ENCODE measurements at places on chromosomes 13 and 19.
A peak's percentile ranks its signal among the peaks of the same experiment; 100 is the strongest.

DNA sequence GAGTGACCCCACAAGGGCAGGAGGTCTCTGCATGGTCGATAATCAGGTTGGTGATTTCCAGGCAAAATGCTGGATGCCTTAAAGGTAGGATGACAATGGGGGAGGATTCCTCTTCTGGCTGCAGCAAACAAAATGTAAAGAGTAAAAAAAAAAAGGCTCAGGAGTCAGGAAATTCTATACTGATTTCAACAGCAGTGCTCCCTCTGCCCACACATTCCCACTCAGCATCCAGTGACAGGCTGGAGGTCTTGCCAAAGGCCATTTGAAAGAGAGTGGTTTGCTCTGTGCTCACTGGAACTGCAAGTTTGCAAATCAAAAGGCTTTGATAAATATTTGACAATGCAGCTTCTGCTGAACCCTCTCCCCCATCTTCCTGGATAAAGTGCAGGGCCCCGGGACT, 135.4 kb downstream of the TNFRSF19 start:
- DNase-seq: peak; percentile 75

GRCh38 chr13:99932912-99933311, 38.7 kb downstream of the ZIC5 start:
- DNase-seq: no peak

- DNase-seq: peak; percentile 73
Measured at GRCh38 chr19:17579661-17580244, 24.3 kb downstream of the COLGALT1 start.

- peak; percentile 67 for DNase-seq
Measured at GRCh38 chr13:108176685-108177274, 38.6 kb downstream of the LIG4 start.

GRCh38 chr19:41882568-41883462, at the start of gene ARHGEF1:
Gene ARHGEF1 (plus strand): TSS chr19:41883184. CDS start chr19:41888083, 4,899 bp downstream.
- no peak for DNase-seq

GRCh38 chr19:10189616-10190015, 5.1 kb downstream of the DNMT1 start:
- DNase-seq: no peak

DNA sequence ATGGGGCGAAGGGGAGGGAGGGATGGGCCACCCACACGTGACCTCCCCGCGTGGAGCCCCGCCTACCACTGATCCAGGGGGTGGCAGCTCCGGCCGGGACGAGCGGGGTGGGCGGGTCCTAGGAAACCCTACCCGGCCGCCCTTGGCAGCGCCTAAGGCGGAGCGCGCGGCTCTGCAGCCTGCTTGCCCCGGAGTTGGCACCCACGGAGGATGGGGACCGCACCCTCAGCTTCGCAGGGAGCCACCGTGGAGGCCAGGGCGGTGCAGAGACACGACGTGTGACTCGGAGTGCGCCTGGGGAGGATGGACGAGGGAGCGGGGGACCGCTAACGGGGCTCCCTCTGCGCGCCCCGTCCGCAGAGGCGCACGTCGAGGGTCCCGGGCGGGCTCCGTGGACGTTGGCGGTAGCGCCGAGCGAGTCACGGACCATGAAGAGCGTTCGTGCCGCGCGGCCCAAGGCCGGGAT, at the start of gene RGS9BP:
TSS of gene RGS9BP (plus strand) at position 129 of the 466 bp plus-strand sequence. CDS start 416 bp downstream, outside the sequence.
- peak; percentile 66 for DNase-seq

GRCh38 chr19:12163826-12164225, 930 bp downstream of the ZNF136 start:
- peak; percentile 34 for DNase-seq

- DNase-seq: peak; percentile 20
Measured at GRCh38 chr13:48160606-48161278, 65.8 kb upstream of the MED4 start.

- DNase-seq: no peak
Measured at GRCh38 chr13:36840718-36841250, 21.8 kb downstream of the RFXAP start.

DNA sequence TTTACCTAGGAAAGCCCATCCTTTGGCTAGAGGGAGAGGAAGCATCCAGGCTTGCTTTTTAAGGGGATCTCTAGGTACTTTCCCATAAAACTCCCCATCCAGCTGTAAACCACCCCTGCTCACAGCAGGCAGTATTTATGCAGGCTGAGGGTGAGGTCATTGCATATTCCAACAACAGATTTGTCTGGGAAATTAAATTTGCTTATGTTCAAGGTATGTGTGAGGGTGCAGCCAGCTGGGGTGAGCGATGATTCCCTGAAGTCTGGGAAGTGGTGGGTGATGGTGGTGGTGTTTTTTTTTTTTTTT, 96.3 kb upstream of the C1QTNF9B start:
- DNase-seq: peak; percentile 77

DNA sequence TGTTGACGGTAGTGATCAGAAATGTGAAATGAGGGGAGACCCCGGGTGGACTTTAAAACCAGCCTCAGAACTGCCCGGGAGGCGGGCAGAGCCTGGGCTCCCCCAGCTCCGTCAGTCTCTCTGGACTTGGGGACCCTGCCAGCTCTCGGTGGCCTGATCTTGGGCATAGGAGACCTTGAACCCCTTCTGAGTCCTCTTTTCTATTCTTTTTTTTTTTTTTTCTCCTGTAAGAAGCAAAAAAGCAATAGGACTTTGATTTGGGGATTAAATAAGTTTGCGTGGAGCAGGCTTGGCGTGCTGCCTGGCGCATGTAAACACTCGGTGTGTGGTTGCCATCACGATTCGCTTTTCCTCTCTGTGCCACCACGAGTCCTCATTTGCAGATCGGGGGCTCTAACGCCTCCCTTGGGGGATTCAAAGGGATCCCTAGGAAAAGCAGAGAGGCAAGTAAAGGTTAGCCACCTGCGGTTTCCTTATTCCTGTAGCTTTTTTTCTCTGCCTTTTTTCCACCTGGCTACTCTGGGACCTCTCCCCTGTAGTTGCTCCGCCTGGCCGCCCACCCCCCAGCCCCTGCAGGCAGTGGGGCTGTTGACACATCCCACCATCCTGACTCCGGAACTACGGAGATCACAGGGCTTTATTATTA, 1.3 kb downstream of the SAFB start:
- peak; percentile 60 for DNase-seq

DNA sequence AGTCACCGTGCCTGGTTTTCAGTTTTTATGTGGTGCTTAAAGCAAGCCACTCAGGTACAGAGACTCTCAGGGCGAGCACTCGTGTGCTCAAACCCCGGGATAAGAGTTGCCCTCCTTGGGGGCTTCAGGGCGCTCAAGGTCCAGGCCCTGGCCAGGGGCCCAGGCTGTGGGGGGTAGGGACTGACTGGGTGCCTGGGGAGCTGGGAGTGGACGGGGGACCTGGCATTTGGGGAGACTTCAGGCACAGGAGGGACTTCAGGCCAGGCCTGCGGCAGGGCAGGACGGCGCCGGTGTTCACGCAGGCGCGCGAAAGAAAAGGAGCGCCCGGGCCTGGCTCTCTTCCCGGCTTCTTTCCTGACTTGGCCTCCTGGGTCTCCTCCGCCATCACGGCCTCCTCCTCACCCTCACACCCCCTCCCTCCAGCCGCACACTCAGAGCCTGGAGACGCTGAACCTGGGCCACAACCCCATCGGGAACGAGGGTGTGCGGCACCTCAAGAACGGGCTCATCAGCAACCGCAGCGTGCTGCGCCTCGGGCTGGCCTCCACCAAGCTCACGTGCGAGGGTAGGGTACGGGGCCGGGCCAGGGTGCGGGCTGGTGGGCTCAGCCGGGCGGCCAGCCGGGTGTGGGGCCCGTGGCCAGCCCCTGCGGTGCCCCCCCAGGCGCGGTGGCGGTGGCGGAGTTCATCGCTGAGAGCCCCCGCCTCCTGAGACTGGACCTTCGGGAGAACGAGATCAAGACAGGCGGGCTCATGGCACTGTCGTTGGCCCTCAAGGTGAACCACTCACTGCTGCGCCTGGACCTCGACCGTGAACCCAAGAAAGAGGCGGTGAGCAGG, 16.1 kb downstream of the NKPD1 start:
- no peak for DNase-seq

GRCh38 chr13:57630661-57631595, 616 bp upstream of the PCDH17 start:
- DNase-seq: no peak

GRCh38 chr19:7533281-7533885, 2.1 kb upstream of the PNPLA6 start:
- DNase-seq: peak; percentile 67

GRCh38 chr13:75963302-75963701, 327.2 kb downstream of the LMO7 start:
- DNase-seq: no peak

DNA sequence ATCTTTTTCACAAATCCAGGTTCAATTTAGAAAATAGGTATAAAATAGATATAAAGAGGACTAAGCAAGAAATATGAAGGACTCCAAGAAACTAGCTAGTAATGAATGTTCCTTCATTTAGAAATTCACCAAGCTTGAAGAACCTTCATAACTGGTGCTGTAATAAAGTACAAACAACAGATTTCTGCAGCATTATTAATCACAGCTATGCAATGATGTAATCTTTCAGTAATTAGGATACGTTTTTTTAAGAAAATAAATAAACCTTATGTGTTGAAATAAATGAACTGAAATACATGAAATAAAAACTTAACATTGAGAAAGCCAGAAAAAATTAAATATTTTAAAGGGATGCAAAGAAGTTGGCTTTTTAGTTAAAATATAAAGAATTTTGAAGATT, 236.1 kb downstream of the RGCC start:
- DNase-seq: peak; percentile 33

DNA sequence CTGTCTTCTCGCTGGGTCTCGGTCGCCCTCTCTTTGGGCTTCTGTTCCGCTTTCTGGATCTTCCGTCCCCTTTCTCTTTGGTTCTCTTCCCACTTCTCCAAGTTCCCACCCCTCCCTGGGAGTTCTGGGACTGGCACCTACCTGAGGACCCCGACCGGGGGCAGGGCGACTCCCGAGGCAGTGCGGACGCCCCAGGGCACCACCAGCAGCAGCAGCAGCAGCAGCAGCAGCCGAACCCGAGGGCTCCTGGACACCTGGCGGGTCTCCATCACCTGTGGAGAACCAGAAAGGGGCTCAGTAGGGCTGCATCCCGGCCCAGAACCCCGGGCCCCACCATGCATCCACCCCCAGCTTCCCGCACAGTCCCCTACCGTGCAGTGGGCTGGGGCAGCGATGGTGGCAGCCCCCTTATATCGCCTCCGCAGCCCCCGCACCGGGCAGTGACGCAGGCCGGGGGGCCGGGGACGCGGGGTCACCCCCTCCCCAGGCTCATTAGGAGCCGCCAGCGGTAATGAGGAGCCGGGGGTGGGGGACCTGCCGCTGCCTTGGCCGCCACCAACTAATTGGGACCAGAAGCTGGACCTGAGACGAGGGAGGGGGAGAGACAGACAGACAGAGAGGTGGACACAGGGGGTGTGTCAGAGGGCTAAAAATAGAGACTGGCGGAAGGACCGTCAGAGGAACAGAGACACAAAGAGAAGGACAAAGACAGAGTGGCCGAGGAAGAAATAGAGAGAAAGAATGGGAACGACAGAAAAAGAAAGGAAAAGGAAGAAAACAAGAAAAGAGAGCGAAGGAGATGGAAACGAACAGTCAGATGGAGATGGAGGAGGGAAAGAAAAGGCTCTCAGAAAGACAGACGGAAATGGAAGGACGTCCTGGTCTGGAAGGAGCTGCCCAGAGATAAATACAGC, at the start of gene PTH2:
TSS of gene PTH2 (minus strand) at position 371 of the 914 bp plus-strand sequence. CDS start at position 269, 102 bp downstream.
- DNase-seq: no peak

DNA sequence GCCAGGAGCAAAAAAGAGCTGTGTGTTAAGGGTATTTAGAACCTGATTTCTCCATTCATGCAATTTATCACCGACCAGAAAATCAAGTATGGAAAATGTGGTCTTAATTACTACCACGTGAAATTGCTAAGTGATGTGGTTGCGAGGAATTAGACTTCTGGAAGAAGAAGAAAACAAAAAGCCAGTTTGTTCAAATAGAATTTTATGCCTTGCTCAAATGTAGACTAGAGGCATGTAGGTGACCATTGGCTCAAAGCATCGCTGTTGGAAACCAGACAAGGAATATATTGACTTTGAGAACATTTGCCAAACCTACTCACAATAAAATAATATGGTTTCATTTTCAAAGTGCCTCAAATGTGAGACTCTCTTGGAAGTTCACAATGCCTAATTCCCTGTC, 57.3 kb upstream of the LRCH1 start:
- DNase-seq: no peak

DNA sequence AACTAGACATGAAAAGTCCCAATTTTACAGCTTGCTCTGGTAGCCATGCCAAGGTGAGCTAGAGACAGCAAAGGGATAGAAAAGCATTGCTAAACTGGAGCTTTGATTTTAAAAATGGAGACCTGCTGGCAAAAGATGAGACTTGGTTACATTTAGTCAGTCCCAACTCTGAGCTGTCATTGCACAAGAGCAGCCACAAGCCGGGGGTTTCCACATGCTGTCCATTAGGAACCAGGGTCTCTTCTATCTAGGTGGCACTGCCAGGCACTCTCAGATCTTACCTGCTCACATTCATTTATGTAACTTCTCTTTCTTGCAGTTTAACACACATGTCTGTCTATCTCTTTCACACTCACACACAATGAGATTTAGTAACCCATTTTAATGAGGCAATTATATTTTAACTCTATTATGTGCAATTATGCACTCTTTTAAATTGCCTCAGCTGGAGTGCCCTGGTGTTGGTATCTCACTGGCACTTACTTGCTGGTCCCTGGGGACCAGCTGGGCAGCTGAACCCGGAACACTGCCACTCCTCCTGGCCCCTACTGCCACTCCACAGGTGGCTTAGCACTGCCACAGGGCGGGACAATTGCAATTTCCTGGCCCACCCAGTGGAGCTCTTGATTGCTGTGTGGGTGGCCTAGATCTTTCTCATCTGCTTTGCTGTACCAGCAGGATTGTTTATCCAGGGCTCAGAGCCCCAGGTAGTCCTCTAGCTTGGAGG, 112.5 kb downstream of the COG6 start:
- no peak for DNase-seq

DNA sequence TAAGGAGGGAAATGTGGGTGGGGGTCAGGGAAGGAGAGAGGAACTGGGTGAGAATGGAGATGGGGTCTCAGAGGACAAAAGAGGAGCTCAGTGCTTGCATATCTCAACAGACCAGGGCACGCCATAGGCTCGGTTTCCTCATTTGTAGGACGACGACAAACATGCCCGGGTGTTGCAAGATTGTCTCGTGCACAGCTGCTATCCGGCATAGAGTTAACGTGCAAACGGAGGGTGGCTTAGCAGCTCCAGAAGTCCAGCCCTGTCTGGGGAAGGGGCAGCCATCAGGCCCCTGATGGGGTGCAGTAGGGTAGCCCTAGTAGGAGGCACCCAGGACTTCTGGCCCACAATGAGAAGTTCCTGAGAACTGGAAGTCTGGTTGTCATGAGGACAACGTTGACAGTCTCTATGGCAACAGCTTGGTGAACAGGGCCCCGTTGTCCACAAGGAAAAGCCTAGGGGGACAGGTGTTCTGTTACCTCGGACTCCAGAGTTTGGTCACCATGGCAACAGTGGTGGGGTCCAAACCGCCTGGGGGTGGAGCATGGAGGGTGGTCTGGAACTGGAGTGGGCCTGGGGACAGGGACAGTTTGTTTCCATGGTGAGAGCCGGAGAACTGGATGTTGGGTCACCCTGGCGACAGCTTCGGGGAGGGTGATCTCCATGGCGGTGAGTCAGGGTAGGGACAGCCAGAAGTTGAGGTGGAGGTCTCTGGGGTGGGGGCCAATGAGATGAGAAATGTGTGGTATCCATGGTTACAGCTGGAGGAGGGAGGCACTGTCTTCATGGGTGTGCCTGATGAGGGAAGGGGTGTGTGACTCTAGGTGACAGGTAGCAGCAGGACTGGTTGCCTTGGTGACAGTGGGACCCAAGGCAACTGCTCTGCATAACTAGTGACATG, 16.8 kb downstream of the TM6SF2 start:
- no peak for DNase-seq
